Activated CD8-positive, alpha-beta T cell treated with anti-CD3 and anti-CD28 coated beads for 36 hours (primary cell): ENCODE measurements at places on chromosomes 5 and 9. TPM values are rescaled to one million over a fixed set of nuclear protein-coding genes. Genes with fewer than 3 reads are reported as not detected.

PCDHA9 gene
- total RNA-seq: not detected

ALDH1A1 gene
- total RNA-seq: not detected

ZFP37 gene
- 1.3 TPM for total RNA-seq

MSMP gene
- total RNA-seq: 0.67 TPM

C5orf58 gene
- not detected for total RNA-seq

TLE1 gene
- 0.20 TPM for total RNA-seq

IL13 gene
- 6.5 TPM for total RNA-seq

FAM170A gene
- not detected for total RNA-seq

SMC2 gene
- total RNA-seq: 64.4 TPM

TLX3 gene
- not detected for total RNA-seq

FRMPD1 gene
- not detected for total RNA-seq

PITX1 gene
- total RNA-seq: 0.31 TPM
